ENCODE measurements at places on chromosomes 1 and 21. TPM values are rescaled to one million over a fixed set of nuclear protein-coding genes. Genes with fewer than 3 reads are reported as not detected.

DNA sequence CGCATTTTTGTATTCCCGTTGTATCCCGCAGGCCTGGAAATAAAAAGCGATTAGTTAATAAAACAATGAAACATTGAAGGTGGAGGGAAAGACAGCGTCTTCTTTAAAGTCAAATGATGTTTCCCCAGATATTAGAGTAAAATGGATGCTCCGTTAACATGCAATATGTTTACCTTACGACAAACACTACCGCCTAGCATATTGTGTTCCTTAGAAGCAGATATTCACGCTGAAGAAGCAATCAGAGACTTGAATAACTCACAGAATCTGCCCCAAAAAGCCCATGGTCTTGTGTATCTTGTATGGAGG lies 583 bp upstream of the B4GALT3 start:
- peak overlapping the region; percentile 91 for H3K27ac ChIP-seq
- H3K4me1 ChIP-seq, result peaks cover 15% of the 10 kb centered on the region
- H3K36me3 ChIP-seq, result no peaks in the 10 kb centered on the region
- DNase-seq, result no peak
- peak overlapping the region; percentile 80 for H3K4me3 ChIP-seq

The DCST1 gene
- 15.2 TPM for polyA plus RNA-seq

DNA sequence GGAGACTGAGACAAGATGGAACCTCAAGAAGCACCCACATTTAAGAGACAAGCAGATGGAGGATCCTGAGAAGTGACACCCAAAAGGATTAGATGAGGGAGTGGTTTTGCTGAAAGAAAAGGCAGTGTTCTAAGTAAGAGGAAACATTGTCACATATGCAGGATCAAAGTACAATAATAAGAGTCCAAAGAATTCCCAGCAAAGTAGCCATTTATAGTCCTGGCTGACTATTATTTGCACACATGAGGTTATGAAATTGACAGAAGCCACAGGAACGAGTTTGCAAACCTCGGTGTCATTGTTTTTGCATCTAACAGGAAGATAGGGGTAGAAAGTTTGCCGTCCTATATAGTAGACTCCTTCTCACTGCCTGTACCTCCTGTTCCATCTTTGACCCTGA lies 41.3 kb downstream of the CHRM3 start:
- no peak for DNase-seq
- H3K4me3 ChIP-seq, result no peak overlapping the region
- H3K4me1 ChIP-seq, result no peaks in the 10 kb centered on the region
- H3K27ac ChIP-seq, result no peak overlapping the region
- H3K36me3 ChIP-seq, result no peaks in the 10 kb centered on the region

The DNAH14 gene
- polyA plus RNA-seq, result 30.1 TPM

The RGS8 gene
- polyA plus RNA-seq, result 2.4 TPM

The LRRC40 gene
- polyA plus RNA-seq, result 10.1 TPM

DNA sequence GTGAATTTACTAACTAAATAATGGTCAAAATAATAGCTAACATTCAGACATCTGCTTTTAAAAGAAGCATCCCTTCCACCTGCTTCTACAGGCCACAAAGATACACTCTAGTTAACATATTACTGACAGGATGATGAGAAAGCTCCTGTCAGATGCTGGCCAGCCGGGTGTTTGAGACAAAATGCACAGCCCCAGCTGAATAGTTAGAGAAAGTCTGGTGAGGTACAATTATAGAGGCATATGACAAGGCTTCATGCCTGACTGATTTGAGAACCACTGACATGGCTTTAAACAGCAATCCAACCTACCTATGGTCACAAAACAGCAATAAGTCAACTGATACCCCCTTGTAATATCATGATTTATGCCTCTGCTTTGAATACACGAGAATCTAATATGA lies 137.0 kb downstream of the DENND1B start:
- H3K36me3 ChIP-seq, result no peaks in the 10 kb centered on the region
- DNase-seq, result no peak
- H3K4me3 ChIP-seq, result no peak overlapping the region
- H3K27ac ChIP-seq, result no peak overlapping the region

Measured in testis (tissue), 5 donors.